ENCODE measurements at places on chromosomes 7 and 10.

DNA sequence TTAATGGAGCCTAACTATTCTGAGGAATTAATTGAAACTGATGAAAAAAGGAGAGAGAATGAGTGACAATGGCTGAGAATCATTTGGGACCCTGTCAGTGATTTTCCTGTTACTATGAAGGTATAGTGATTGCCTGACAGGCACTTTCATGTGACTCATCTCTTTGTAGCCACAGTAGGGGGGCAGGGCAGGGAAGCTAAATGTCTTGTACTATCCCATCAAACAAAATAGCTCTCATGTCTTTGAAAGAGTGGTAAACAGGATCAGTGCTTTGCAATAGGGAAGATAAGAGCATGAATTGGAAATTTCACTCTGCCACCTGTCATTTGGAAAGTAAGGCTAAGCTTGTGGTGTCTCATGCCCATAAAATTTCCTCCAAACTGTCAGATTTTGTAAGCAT, 94.5 kb upstream of the GSDME start:
- no peak for DNase-seq

- DNase-seq = no peak
These were observed 130.9 kb downstream of the PHF14 start for GRCh38 chr7:11104578-11104977.

GRCh38 chr10:35217455-35217854, 90.8 kb downstream of the CREM start:
- DNase-seq = peak; percentile 14

- DNase-seq = no peak
These were observed 264.3 kb upstream of the INHBA start for GRCh38 chr7:41967156-41967555.

GRCh38 chr10:22489975-22490374, 144.7 kb downstream of the SPAG6 start:
- no peak for DNase-seq

- DNase-seq = no peak
These were observed 3.0 kb upstream of the HABP2 start for GRCh38 chr10:113549856-113550255.

DNA sequence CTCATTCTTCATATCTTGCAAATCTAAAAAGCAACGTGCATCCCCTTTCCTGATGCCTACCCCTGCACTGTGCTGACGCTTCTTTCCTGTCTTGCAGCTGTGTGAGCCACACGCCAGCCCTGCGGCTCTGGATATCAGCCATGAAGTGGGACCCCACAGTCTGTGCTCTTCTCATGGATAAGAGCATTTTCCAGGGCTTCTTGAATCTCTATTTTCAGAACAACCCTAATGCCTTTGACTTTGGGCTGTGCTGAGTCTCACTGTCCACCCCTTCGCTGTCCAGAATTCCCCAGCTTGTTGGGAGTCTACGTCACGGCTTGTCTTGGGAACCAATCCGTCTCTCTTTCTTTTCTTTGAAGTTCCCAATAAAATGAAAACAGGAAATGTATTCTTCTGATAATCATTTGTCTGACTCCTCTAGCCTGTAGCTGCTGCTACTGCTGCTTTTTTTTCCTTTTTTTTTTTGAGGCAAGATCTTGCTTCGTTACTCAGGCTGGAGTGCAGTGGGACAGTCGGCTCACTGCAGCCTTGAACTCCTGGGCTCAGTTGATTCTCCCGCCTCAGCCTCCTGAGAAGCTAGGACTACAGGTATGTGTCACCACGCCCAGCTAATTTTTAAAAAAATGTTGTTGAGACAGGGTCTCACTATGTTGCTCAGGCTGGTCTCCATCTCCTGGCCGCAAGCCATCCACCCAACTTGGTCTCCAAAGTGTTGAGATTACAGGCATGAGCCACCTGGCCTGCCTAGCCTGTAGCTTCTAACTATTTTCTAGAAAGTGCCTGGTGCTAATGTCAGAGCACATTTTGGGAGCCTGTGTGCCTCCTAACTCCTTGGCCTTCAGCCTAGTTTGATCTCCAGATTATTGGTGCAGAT, 30.3 kb downstream of the GSTO2 start:
- no peak for DNase-seq

GRCh38 chr10:3389130-3389529, 216.5 kb upstream of the PITRM1 start:
- DNase-seq = no peak

DNA sequence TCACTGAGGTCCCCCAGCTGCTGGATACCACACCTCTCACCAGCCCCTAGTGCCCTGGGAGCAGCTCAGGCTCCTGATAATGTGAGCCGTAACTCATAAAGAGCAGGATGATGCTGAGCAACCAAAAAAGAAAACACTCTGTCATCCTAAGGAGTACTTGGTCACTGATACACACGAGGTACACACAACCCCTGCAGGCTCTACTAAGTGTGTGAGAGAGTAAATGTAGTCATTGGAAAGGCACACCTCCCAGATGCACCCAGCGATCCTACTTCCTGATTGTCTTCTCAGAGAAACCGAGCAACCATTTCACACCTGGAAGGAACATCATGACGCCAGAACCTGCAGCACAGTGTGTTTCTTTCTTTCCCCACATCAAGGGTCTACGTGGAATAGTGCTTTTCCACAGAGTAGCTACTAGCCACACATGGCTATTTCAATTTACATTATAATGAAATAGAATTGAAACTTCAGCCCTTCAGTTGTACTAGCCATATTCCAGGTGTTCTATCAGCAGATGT, 34.2 kb downstream of the FIGNL1 start:
- no peak for DNase-seq

DNA sequence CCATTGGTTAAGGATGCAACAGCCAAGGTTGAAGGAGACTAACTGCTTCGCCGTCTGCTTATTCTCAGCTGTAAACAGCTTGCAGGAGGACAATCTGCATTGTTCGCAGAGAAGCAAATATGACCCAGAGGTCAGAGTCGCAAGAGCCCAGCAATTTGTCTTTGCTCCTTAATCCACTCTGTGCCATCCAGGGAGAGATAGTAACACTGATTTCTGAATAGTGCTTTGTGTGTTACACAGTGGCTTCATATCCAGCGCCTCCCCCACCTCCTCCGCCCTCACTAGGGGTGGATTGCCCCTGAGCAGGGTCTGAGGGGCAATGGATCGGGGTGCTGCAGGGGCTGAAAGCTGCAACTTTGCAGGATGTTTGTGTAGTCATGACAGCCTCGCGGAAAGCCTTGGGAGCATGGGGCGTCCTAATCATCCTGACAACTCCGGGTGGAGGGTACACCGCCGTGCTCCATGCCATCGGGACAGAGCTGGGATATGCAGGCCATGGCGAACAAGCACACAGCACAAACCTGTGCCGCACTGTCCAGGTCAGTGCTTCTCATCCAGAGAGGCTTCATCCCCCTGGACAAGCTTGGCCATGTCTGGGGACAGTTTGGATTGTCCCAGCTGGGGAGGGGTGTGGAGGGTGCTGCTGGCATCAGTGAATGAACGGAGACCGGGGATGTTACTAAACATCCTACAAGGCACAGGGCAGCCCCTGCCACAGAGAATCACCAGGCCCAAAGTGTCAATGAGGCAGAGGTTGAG, 103.1 kb upstream of the INSIG1 start:
- DNase-seq = no peak

- DNase-seq = no peak
These were observed 87.8 kb downstream of the TBXAS1 start for GRCh38 chr7:139916717-139917395.

GRCh38 chr7:931871-932650, 22.4 kb downstream of the ADAP1 start:
- no peak for DNase-seq

DNA sequence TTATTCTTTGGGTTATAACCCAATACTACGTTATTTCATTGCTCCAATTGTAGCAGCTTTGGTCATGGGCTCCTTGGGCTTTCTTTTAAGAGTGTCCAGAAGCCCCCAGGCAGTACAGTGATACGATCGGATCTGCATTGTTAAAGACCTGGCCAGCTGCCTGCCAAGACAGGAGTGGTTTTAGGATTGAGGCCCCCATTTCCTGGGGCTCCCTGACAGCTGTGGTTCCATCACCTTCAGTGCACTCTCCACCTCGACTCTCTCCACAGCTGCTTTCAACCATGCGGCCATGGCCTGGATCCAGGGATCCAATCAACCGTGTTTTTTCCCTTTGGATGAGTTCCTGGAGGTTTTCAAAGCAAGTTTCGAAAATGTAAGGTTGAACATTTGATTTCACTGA, 123.4 kb upstream of the BTBD16 start:
- DNase-seq = no peak

- DNase-seq = peak; percentile 87
These were observed at the start of gene PIK3AP1 for GRCh38 chr10:96720422-96721206. TSS of gene PIK3AP1 (minus strand) at chr10:96720514. CDS start at chr10:96720394, 120 bp downstream.

- DNase-seq = no peak
These were observed 91.3 kb downstream of the KIAA1549 start for GRCh38 chr7:138889582-138890498.

- no peak for DNase-seq
These were observed 31.5 kb upstream of the SMNDC1 start for GRCh38 chr10:110336111-110336721.

DNA sequence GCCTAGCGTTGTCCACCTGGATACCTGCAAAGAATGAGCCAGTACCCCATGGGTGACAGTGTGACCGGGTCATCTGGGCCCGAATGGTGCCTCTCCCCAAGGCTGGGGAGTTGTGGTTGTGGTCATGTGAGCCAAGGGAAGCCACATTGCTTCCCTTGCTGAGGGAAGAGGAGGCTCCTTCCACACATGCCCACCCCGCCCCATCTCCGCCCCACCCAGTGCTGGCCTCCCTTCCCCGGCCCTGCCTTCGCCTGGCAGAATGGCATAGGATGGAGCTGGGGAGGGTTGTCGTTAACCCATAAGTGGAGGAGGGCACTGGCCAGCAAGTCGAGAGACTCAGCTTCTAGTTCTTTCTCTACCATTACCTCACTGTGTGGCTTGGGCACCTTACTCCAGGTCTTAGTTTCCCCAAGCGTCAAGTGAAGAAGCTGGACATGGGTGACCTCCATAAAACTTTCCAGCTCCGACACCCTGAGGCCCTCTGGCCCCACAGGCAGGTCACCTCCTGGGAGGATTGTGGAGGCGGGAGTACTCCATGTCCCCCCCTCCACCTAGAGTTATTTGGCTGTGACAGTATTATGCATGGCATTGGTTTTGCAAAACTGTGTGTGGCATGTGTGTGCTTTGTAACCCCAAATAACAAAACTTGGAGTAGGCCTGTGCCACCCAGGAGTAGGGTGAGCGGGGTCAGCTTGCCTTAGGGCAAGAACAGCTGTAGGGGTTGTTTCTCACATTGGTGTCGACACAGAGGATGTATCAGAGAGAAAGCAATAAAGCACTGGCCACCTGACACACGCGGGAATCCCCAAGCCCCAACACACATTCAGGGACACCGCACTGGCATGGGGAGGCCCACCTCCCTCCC, 90.5 kb upstream of the MACROH2A2 start:
- DNase-seq = no peak

- DNase-seq = no peak
These were observed 50.8 kb downstream of the GSDME start for GRCh38 chr7:24706211-24707170.

DNA sequence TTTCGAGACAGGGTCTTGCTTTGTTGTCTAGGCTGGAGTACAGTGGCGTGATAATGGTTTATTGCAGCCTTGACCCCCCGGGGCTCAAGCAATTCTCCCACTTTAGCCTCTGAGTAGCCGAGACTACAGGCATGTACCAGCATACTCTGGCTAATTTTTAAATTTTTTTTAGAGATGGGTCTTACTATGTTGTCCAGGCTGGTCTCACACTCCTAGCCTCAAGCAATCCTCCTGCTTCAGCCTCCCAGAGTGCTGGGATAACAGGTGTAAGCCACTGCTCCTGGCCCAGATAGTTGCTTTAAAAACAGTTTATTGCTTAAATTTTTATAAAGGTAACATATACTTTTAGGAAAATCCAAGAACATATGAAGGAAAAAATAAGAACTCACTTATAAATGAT, 26.3 kb downstream of the NEURL1 start:
- no peak for DNase-seq

DNA sequence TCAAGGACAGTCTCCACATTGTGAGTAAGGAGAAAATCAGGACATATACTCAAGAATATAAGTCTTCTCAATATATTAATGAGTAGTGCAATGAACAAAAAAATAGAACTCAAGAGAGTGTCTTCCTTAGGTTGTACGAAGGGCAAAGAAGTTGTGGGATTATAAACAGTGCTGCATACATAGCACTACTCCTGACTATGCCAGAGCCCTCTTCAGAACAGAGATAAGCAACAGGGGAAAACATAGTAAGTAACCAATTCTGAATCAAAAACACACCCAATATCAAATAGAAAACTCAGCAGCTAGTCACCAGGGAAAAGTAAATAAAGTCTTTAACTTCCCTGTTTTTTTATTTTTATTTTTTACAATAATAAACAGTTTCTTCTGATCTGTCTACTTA, 10.6 kb downstream of the ARHGAP21 start:
- DNase-seq = no peak

DNA sequence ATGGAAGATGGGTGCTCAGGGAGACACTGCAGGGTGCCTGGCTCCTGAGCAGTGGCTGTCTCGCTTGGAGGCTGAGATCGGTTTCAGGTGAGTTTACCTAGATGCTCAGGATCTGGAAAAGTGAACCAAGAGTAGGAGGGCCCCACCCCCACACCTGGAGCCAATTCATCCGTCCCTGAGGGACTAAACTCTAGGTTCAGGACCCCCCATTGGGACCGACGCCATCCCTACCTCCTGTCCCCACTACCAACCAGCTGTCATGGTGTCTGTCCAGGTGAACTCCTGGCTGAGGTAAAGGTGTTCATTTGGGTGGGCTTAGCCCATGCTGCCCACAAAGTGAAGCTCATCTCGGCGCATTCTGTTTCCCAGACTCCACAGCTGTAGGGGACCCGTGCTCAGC, 174.6 kb upstream of the PLPP4 start:
- DNase-seq = no peak

GRCh38 chr7:82594665-82595064, 151.1 kb upstream of the CACNA2D1 start:
- DNase-seq = no peak

DNA sequence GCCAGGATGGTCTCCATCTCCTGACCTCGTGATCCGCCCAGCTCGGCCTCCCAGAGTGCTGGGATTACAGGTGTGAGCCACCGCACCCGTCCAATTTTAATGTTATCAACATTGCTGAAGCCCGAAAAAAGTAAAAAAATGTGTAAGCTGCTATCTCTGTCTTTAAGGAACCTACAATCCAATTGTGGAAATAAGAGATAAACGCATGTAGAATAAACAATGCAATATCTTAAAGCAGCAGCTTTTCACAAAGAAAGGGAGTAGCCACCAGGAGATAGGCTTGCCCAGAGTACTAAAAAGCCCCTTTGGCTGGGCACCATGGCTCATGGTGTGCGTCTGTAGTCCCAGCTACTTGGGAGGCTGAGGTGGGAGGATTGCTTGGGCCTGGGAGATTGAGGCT, 282.9 kb upstream of the LYZL1 start:
- no peak for DNase-seq

GRCh38 chr7:10300577-10300976, 673.1 kb upstream of the PHF14 start:
- DNase-seq = no peak

GRCh38 chr7:157617401-157617800, 280.6 kb downstream of the DNAJB6 start:
- no peak for DNase-seq

- DNase-seq = no peak
These were observed at the start of gene NMT2 for GRCh38 chr10:15168291-15168785. TSS of gene NMT2 (minus strand) at chr10:15168693. CDS start at chr10:15168612, 81 bp downstream.
